Pancreas (tissue), 10 donors: ENCODE measurements at places on chromosomes 5 and 9.
A peak's percentile ranks its signal among the peaks of the same experiment; 100 is the strongest.

- DNase-seq: no peak
Observed at GRCh38 chr5:153562189-153562588, 71.7 kb downstream of the GRIA1 start.

DNA sequence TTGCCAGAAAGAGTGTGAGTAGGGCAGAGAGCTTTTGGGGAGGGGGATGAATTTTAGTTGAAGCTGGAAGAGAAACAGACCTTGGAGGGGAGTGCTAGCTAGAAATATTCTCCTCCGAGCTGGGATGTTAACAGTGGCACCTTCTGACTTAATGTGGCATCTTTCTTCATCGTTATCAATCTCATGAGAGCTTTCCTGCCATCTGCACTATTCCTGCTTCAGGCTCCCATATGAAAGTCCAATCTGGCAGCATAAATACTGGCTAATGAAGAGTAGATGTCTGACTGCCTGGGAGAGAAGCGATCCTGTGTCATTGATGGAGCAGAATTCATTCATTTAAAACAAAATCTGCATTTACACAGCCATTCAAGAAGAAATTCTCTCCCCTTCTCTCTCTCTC is 284.5 kb downstream of the TMEM38B start:
- no peak for DNase-seq

DNA sequence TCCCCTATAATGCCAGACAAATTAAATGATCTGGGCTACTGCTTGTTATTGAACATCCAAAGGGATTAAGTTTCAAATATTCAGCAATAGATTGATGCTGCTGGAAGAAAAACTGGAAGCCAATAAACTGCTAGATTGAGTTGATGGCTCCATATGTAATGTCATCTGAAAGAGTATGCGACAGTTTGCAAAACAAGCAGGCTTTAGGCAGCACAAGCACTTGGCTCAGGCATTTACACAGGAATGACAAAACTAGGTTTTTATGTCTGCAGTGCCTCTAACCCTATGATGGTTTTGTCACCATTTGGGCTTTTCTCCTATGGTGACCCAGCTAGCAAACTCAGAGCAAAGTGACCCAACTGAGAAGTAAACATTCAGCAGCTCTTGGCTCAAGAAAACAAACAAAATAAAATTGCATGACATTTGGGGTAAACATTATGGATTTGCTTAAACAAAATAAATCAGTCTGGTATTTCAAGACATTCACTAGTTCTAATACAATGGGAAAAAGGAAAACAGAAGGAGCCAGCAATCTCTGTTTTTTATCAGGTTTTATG is 978.5 kb downstream of the DTWD2 start:
- no peak for DNase-seq

- no peak for DNase-seq
Observed at GRCh38 chr5:67092535-67092934, 104.1 kb downstream of the CD180 start.

DNA sequence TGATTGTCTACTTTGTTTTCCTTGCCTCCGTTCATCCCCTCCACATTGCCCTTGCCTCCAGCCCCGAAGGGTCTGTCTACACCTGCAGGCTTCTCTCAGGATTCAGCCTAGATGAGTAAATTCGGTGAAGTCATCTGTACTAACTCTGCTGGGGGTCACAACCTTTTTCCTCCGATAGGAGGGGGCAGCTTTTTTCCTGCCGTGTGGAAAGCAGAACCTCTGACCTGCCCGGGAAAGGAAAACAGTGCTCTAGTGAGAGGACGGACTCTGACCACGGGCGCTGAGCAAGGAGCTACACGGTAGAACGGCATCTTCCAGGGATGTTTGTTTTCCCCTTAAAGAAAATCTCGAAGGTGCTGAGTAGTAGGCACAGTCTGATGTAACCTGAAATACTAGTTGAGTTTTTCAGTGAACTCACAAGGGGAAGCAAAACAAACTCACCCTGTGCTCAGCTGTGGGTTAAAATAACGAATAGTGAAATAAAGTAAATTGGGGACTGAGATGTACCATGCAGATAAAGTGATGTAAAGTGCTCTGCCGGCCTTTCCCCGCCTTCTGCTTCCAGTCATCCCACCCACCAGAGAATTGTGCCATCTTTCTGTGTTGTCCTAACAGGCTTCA is 281.8 kb downstream of the AOPEP start:
- DNase-seq: no peak

GRCh38 chr9:35826071-35826701 is 2.3 kb downstream of the FAM221B start:
- peak; percentile 38 for DNase-seq

DNA sequence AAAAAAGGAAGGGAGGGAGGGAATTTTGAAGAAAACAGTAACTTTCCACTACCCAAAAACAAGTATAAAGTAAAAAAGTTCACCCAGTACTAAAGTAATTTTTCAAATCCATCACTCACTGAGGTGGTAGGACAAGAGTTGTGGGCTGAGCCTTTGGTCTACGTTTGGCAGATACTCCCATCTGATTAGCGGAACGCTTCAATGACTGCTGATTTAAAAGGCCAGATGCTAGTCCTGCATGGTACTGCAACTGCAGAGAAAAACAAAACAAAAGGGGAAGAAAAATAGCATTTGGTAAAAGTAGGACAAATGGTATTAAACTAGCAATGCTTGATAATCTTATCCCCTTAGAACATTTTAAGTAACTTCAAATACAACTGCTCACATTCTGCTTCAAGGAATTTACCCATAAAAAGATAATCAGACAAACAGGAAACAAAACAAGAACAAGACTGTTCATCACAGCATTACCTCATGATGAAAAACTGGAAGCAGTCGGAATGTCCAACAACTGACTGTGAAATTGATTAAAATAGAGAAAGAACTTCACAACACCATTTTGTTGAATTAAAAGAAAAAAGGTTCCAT is 65.4 kb downstream of the MED27 start:
- DNase-seq: no peak

- no peak for DNase-seq
Observed at GRCh38 chr5:157273131-157273556, 7.2 kb downstream of the CYFIP2 start.

DNA sequence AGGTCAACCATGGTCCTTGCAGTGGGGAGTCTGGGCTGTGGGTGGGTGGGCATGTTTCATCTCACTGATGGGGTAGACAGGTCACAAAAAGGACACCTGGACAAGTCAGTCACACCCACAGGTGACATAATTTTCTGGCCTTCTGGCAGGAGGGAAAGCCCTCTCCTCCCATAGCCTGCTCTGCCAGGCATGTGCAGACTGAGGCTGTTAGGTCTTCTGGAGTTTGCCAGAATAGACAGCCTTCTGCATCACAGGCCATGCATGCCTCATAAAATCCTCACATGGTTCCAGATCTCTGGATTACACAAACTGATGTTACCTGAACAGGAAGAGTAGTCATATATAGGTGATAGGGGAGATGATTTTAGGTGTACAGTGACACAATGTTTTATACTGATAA is 49.1 kb downstream of the ARHGAP26 start:
- no peak for DNase-seq

GRCh38 chr9:134442486-134443173 is 116.4 kb downstream of the RXRA start:
- DNase-seq: peak; percentile 29

- no peak for DNase-seq
Observed at GRCh38 chr5:141825791-141826560, 52.2 kb downstream of the PCDH1 start.

DNA sequence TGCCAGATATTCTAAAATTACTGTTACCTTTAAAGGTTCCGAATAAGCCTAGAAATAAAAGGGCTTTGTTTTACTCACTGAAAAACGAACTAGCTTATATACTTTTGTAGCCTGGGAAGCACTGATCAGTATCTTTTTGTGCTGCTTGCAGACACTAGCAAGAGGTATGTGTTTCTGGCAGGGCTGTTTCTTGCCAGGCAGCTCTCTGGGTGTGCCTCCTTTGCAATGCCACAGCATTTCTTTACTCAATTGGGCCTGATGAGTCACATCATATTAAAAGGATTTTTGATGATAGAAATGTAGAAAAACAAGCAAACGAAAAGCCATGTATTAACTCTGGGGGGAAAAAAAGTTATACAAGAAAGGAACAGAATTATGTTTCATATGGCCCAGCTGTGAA is 35.6 kb downstream of the CD180 start:
- no peak for DNase-seq

DNA sequence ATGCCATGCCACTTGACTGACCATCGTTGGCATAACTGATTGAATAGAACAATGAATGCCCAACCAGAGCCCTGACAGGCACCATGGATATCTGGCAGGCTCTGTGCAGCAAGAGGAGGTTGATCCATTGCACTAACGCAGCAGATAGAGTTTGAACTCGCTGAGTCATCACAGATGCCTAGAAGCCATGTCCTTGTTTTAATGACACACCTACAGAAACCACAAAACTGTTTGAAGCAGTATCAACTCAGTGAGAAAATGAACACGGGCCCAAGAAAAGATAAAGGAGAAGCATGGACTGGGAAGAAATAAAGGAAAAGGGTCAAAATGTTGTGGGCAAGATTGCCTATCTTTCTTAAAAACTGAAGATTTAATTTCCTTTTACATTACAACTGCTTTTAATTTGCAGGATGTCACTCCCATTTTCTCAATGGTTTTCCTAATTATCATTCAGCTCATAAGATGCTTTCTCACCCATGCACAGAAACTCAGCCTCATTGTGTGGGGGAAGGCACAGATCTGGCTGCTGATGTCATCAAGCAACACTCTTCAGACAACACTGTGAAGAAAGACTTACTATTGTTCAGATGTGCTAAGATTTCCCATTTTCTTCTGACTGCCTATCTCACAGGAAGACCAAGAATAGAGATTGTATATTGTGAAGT is 129.0 kb downstream of the PIK3R1 start:
- no peak for DNase-seq

- DNase-seq: no peak
Observed at GRCh38 chr5:61604076-61605025, 272.3 kb downstream of the ZSWIM6 start.

DNA sequence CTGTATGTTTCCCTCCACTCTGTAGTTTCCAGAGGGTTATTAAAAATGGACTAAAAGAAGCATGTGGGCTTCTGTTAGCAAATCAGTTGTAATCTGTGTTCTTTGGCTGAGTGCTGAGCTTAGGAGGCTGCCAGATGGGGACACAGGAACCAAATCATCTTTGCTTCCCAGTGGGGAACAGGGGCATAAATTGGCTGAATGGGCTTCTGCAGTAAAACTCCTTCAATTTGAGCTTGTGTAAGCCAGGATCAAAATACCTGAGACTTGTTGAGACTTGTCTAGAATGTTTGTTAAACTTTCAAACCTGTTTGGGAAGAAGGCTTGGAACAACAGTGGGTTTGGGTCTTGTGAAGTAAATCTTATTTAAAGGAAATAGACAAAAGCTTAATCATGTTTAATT is 32.2 kb upstream of the TNFAIP8 start:
- DNase-seq: no peak

GRCh38 chr9:4970970-4971641 is 14.0 kb upstream of the JAK2 start:
- DNase-seq: no peak

DNA sequence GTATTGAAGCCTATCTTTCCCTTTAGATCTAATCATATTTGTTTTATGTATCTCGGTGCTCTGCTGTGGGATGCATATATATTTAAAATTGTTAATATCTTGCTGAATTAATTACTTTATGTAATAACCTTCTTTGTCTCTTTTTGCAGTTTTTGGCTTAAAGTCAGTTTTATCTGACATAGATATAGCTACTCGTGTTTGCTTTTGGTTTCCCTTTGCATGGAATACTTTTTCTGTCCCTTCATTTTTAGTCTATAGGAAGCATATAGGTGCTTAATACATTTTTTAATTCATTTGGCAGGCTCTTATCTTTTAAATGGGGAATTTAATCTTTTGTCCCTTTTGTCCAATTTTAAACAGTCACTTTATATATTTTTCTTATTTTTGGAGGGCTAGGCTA is 360.6 kb upstream of the PRR16 start:
- DNase-seq: no peak
